ENCODE measurements at places on chromosomes 6 and 20.
A peak's percentile ranks its signal among the peaks of the same experiment; 100 is the strongest.

DNA sequence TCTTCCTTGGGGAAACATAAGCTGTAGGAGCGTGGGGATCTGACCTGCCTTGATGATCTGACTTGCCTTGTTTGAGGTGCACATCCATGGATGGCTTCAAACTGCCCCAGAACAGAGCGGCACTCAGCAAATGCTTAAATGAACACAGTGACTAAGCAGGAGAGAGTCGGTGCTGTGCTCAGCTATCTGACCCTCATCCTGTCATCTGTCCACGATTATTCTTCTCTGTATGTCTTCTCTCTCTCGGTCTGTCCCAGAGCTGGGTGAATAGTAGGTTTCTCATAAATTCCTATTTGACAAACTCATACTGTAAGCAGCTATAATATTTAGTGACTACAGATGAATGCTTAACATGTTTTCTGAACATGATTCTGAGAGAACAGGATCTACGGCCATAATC is 37.3 kb downstream of the TRAM2 start:
- no peak for DNase-seq

GRCh38 chr20:22905658-22906057 is 129.5 kb upstream of the SSTR4 start:
- DNase-seq, result peak; percentile 79

DNA sequence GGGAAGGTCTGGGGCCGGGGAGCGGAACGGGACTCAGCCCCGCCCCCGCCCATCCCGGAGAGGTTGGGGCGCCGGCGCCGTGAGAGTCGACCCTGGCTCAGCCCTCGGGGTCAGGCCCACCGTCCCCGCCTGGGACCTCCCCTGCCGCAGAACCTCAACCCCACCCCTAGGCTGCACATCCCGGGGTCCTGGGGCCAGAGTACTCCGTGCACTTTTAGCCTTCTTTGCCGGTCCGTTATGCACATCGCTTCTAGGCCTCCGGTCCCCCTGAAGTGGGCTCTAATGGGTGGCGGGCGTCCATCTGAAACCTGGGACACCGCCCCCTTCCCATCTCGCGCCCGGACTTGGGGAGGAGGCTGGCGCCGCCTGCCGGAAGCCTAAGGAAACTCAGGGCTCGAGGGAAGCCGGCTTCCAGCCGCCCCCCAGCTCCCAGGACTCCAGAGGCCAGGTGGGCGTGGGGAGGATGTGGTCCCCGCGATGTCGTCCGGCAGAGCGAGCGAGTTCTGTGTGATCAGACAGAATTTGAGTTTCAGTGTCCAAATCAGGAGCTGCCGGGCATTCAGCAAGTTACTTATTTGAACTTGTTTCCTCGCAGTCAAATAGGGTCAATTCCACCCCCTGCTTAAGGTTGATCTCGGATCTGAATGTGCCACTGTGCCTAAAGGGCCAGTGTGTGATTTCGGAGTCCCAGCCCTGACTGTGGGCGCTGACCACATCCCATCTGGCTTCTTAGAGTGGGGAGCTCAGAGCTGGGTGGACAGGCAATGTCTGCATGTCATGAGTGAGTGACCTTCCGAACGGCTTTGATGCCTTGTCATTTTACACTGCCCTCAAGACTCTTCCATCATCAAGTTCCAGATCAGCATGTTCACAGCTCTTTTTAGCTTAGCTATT is 47.6 kb downstream of the CPXM1 start:
- DNase-seq, result peak; percentile 72

- DNase-seq, result no peak
These were observed 6.1 kb downstream of the PSORS1C2 start for GRCh38 chr6:31132806-31133205.

DNA sequence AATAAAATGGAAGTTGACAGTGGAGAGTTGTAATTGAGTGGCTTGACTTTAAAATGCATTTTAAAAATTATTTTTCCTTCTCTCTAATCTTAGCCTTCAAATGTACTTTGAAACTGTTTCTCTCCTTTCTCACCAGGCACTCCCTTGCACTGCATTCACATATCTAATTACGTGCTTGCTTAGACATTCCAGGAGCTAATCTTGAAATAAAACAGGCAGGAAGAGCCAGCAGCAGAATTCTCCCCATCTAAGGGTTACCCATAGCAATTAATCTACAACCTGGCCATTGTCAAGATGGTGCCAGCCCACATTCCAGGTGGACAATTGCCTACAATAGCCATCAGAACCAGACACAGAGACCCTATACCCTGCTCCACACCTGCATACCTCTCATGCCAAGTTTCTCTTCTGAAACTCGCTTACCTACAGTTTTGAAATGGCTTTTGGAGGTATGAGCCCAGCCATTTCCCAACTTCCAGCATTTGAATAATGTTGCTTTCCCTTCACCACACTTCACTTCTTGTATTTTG is 167.6 kb upstream of the GJE1 start:
- no peak for DNase-seq
